T-helper 9 cell (primary cell): ENCODE measurements at places on chromosomes 5 and 9.

- DNase-seq, result no peak
Observed at GRCh38 chr9:113585085-113585442, 121.5 kb downstream of the RGS3 start.

GRCh38 chr5:95178046-95178651 is 106.7 kb downstream of the MCTP1 start:
- DNase-seq, result no peak

GRCh38 chr9:13718086-13718485 is 438.6 kb upstream of the MPDZ start:
- DNase-seq, result no peak

DNA sequence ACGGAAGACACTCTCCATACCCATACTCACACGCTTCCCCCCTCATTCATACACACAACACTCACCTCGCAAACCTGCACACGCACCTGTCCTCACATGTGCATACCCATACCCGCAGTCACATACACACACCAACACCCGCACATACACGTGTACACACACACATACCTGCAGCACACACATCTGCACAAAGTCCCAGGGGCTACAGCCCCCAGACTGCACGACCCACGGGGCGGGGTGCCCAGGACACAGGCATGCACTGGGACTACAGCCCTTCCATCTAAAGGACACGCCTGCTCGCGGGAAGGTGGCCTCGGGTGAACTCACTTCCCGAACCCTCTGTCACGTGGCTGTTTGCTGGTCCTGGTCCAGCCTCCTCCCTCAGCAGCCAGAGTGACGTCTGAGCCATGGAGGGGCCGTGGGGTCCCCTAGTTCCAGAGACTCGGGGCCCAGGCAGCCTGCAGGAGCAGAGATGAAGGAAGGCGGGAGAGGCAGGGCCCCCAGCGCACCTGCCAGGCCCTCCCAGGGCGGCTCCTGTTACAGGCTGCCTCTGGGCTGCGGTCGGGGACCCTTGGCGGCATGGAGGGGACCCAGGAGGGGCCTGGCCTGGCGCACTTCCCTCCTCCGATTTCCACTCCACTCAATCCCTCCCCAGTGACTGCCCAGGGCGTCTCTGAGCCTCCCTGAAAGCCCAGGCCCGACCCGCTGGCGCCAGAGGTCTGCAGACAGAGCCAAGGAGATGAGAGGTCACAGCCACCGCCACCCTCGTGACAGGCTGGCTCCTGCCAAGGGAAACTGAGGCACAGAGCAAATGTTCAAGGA is 8.1 kb downstream of the SLC12A7 start:
- no peak for DNase-seq

DNA sequence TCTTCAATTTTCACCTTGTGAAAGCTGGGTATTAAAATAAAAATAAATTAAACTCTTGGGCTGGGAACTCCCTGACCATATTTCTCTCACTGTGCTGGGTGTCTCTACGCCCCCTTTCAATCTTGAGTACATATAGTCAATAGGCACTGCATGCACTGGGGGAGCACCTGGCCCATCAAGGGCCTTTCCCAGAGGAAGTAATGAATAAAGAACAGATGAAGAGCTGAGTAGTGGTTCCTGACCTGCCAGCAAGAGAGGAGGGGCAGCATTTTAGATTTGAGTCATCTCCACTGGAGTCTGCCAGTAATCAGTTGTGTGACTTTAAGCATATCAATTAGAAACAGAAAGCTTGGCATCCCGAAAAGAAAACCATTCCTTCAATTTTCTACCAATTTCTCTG is 6.2 kb downstream of the MAPKAP1 start:
- no peak for DNase-seq

- DNase-seq, result no peak
Observed at GRCh38 chr5:89604342-89604741, 721.4 kb upstream of the MEF2C start.

GRCh38 chr5:1536322-1536845 is 12.6 kb upstream of the LPCAT1 start:
- peak; percentile 54 for DNase-seq

DNA sequence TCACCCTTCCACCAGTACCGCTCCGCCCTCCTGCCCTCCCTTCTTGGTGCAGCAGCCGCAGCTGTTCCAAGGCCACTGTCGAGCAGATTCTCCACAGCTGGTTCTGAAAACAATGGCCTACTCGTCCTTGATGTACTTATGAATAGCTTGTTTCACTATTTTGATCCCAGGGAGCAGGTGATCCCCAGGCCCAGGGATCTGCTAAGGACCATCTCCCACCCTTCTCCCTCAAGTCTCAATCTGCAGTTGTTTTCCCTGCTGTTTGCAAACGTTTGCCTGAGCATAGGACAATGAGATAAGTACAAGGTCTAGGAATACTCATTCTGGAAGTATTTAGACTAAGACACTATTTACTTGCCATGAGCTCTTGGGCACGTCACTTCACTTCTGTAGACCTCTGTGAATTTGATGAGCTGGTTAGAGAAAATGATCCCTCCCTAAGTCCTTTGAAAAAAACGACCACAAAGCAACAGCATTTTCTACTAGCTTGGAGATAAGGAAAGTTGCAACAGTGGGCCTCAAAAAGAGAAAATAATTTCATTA is 1.8 kb downstream of the LURAP1L start:
- DNase-seq, result no peak

DNA sequence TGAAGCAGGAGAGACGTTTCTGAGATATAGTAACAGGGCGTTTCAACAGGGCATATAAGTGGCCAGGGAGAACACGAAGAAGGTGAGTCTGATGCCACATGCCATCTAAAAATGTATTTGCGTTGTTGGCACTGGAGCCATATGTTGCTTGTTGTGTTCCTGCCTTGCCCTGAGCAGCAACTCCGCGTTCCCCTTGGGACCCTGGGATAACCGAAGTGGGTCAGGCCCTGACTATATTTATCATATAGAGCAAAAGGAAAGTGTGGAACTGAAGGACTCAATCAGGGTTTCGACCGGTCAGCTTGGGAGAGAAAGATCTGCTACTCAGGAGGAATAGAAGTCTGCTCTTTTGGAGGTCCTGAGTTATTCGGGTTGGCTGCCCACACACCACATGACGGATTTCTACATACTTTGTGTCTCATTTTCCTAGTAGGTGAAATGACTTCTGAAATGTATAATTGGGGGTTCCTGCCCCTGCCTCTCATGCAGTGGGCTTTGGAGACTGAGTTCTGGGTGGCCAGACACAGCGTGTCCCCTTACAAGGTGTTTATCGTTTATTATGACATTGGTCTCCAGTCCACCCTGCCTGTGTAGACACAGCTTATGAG is 3.0 kb downstream of the STC2 start:
- no peak for DNase-seq

DNA sequence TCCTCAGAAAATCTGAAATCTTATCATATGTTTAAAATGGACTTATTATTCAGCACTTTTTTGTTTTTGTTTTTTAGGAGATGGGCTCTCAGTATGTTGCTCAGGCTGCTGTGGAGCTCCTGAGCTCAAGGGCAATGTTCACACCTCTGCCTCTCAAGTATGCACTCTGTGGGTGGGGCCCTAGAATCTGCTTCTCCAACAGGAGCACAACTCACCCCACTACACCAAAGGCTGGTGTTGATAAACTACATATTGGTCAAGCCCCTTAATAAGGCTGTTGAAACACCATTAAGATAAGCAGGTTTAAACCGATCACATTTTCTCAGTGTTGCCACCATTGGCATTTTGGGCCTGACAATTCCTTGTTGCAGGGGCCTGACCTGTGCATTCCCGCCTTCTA is 131.6 kb downstream of the FANCC start:
- DNase-seq, result no peak

DNA sequence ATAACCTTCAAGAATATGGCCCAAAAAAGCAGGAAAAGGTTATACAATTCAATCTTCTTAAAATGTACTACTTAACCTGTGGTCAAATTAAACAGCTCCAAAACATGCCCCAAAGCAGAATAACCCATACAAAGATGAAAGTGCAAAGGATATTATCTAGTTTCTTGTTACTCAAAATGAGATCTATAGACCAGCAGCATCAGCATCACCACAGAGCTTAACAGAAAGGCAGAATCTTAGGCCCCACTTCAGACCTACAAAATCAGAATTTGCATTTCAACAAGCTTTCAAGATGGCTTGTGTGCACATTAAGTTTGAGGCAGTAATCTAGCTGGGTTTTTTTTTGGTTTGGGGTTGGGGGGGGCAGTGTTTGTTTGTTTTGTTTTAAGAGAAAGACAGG is 54.0 kb downstream of the SCAI start:
- DNase-seq, result no peak

- DNase-seq, result no peak
Observed at GRCh38 chr5:58327289-58327688, 132.6 kb downstream of the PLK2 start.

DNA sequence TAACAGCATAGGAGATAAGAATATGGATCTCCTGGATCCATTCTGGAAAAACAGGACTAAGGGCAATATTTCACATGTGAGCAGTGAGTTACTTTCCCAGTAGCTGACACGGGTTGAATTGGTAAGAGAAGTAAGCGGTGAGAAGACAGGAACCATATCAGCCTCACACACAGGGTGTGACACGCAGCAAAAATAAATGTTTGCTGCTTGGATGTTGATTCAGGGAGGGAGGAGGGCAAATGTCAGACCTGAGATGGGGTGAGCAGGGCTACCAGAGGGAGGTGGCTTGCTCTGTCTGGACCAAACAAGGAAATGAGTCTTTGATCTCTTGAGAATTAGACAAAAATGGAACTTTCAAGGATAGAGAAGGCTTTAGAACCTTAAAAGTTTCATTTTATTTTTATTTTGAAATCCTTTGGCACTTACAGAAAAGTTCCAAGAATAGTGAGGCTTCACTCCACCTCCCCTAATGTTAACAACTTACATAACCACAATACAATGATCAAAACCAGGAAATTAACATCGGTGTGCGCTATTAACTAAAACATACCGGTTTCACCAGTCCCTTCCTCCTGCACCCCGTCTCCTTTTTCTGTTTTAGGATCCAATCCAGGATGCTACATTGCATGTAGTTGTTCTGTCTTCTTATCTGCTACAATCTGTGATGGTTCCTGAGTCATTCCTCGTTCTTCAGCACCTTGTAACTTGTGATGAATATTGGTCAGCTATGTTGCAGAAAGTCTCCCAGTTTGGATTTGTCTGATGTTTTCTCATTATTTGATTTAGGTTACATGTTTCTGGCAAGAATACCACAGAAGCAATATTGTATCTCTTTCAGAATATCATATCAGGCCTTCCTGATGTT is 20.5 kb upstream of the ARHGEF28 start:
- no peak for DNase-seq

DNA sequence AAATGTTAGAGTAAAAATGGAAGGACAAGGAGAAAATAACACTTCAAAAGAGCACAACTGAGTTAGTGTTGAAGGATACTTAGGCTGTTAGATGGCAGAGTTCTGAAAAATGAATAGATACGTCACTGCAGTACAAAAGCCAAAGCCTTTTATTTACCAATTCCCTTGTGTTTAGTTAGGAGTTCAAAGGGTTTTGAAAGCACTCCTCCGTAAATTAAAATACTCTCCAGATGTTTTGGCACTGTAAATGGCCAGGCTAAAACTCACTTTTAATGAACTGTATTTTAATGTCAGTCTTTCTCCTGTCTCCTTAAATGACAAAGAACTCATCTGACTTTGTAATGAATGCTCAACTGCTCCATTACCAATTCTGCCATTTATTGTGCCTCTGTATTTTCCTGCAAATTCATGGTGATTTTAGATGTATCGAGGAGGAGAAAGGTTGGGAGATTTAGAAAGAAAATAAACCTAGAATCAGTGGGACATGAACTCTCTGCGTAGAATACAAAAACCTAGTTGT is 1727.2 kb downstream of the MAT2B start:
- DNase-seq, result no peak

GRCh38 chr5:59873113-59873512 is 20.4 kb downstream of the PDE4D start:
- DNase-seq, result no peak

DNA sequence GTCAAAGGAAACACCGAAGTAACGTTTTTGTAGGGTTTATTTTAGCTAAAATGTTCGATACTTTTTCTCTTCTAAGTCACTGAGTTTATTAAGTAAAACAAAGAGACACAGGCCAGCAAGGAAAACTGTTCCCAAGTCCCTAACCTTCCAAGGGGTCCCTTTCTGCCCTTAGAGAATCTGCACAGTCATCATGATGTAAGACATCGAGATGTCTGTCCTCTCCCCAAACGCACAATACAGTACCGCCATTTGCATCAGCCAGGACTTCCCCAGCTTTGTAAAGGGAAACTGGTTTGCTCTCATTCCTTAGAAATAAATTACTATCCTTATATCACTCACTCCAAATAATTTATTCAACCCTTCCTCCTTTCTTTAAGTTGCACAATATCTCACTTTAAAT is 89.3 kb downstream of the MARCHF11 start:
- no peak for DNase-seq

GRCh38 chr5:6349387-6349786 is 29.0 kb downstream of the MED10 start:
- no peak for DNase-seq

DNA sequence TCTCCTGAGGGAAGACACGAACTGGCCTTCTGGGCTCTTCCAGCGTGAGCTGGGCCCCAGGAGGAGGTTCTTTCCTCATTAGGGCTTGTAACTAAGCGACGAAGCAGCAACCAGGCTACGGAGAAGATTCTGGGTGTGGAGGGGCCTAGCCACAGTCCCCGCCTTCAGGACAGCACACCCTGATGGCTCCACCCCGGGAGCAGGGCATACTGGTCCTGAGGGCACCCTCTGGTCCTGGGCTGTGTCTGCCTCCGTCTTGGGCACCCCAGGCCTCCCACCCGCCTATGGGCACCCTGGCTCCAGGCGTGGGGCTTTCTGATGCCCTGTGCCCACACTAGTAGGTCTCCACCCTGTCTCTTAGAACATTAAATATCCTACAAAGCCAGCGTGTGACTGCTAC is 136.4 kb downstream of the OLFM1 start:
- no peak for DNase-seq

GRCh38 chr5:62340979-62341378 is 35.0 kb downstream of the KIF2A start:
- no peak for DNase-seq

DNA sequence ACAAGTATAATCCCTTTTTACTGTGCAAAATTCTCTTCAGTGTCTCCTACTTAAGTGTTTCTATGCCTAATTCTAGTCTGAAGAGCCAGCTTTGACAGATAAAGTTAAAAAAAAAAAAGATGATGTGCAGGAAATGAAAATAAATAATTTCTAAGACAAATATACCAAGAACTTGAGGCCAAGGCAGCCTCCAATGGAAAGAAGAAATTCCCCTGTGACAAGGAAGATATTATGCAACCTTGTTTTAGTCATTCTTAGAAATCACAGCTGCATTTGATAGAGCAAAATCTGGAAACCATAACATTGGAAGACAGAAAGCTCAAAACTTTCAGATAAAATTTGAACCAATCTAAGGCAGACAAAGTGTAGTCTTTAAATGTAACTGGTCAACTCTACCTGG is 375.9 kb upstream of the TLE4 start:
- DNase-seq, result no peak

GRCh38 chr5:72374844-72375243 is 54.7 kb downstream of the PTCD2 start:
- no peak for DNase-seq

DNA sequence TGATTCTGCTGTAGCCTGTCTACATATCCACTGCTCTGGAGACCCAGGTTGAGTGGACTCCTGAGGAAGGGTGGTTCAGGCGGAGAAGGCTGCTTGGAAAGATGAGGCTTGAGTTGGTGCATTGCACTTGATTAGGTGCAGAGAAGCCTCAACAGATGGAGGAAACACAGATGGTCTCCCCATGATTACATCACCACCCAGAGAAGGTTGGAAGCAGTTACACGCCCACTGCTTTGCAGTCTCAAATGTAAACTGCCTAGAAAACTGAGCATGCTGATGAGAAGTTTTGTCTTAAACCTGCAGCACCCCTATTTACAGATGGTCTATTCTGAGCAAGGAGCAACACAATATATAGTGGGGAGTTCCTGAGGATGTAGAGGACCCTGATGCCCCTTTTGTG is 266.6 kb downstream of the PIK3R1 start:
- DNase-seq, result no peak
